Aorta (tissue), 5 donors: ENCODE measurements at places on chromosomes 1 and 21. TPM values are rescaled to one million over a fixed set of nuclear protein-coding genes. Genes with fewer than 3 reads are reported as not detected.

The FAM131C gene
- 0.26 TPM for total RNA-seq

The BCL2L15 gene
- 2.2 TPM for total RNA-seq

The GPA33 gene
- not detected for total RNA-seq

The LCE1B gene
- not detected for total RNA-seq

The ACKR1 gene
- 153 TPM for total RNA-seq

The CFHR1 gene
- total RNA-seq = 1.9 TPM

The PFDN2 gene
- 42.3 TPM for total RNA-seq

The RNU1-1 gene
- total RNA-seq = 7,231 TPM

The CDC42 gene
- total RNA-seq = 211 TPM

The C1orf167 gene
- 3.6 TPM for total RNA-seq

The PLA2G2C gene
- total RNA-seq = 0.81 TPM

The CREB3L4 gene
- 8.9 TPM for total RNA-seq

DNA sequence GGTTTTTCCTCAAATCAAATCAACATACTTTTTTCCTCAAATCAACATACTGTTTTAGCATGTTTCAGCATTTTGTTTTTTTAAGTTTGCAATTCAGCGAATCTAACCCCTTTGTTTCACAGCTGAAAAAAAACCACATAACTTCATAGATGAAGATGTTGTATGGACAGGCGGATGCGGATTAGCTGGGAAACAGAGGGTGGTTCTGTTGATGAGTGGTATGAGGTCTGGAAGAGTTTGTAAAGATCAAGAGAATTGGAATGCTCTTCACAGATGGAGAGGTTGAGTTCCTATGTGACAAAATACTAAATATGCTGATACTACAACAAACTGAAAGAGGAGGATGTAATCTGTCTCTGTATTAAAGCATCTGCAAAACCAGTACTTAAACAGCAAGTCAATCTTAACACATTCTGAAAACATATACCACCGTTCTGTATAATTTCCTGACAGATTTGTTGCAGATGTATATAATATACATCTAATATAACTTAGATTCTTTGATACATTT, 10.6 kb upstream of the LEPR start:
- DNase-seq = no peak

DNA sequence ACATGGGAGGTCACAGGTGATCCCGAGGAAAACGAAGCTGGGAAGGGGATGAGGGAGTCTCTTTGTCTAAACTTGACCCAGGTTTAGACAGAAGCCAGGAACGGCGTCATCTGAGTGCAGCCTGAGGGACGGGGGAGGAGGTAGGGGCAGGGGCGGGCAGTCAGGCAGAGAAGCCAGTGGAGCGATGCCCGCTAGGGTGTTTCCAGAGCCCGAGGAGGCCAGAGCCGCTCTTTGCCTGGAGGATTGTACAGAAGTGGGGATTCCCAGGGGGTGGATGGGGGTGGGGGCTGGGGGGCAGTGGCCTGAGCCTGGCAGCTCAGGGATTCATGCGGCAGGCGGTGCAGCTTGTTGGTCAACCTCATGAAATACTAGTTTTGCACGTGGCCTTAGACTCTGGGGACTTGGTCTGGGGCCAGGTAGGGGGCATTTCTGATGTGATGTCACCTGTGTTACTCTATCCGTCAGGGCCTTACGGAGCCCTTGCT, 58.4 kb downstream of the VPS26C start:
- DNase-seq = no peak

- no peak for DNase-seq
Observed at GRCh38 chr1:7550261-7550865, 220.7 kb upstream of the VAMP3 start.

DNA sequence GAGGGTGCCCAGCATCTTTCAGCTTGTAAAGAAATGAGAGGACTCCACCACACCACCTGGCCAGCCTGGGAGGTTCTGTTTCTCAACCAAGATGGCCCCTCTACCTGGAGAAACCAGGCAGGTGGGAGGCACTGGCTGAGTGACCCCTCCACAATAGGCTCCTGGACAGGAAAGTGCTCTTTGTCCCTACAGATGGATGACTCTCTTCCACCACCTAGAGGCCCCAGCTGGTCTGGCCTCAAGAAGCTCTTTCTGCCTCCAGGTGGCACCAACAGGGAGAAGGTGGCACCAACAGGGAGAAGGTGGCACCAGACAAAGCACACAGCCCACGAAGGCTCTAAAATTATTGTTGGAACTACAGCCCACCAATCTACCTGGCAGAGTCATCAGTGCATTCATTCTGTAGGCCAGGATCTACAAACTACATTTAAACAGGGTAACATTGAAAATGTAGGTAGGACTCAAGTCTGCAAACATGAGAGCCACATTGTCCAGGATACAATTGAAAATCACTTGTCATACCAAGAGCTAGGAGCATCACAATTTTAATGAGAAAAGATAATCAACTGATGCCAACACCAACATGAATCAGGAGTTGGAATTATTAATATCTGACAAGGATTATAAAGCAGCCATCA, 14.4 kb downstream of the TMPRSS3 start:
- no peak for DNase-seq

GRCh38 chr1:164842870-164843269, 283.9 kb downstream of the PBX1 start:
- no peak for DNase-seq

DNA sequence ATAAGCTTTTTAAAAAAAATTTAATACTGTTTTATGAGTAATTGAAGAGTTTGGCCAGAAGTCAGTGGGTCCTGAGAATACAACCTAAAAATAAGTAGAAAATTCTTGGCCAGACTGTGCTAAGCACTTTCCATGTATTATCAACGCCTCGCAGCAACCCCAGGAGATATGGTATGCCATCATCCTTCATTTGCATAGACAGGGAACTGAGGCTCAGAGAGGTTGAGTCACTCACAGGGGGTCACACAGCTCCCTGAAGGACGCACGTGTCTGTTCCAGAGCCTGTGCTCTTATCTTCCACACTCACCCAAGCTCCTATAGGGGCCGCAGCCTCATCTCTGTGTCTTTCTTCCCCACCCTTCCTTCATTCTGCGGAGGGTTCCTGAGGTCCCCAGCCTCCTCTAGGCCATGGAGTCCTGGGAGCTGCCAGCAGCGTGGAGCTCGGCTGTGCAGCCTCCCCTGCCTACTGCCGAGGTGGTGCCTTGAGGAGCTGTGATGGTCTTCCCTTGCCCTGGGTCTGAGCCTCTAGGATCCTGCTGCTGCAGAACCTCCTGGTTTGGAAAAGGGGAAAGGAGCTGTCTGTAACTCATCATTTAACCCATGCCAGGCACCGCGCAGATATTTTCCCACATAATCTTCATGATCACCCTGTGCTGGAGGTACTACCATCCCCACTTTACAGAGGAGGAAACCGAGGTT, 30.3 kb upstream of the ECE1 start:
- no peak for DNase-seq

- no peak for DNase-seq
Observed at GRCh38 chr1:41320895-41321676, 40.1 kb upstream of the FOXO6 start.

GRCh38 chr1:215523906-215524305, 43.2 kb upstream of the KCTD3 start:
- DNase-seq = no peak

- DNase-seq = peak; percentile 75
Observed at GRCh38 chr1:218351391-218352074, 6.4 kb downstream of the TGFB2 start.

- DNase-seq = no peak
Observed at GRCh38 chr1:172408958-172409357, 11.5 kb upstream of the C1orf105 start.
